SW480 (cell line): ENCODE measurements at places on chromosomes 6 and 20.

GRCh38 chr20:63238514-63239125 lies 2.9 kb downstream of the BIRC7 start:
- no peak for DNase-seq

GRCh38 chr20:63561624-63562396 lies 7.9 kb downstream of the FNDC11 start:
- no peak for DNase-seq

DNA sequence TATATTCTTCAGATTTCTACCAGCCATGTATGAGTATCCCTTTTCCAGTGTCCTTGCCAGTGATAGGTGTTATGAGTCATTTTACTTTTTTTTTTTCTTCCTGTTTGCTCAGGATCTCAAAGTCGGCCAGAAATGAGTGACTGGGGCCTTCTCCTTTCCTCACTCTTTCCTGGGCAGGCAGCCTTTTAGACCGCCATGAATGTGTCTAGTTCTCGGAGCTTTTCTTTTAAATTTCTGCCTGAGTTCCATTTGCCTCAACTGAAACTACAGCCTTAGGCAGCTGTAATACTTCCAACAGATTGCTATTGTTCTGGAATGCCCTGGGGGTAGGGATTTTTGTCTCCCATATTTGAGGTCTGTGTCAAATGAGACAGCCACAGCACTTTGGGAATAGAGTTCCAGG lies 83.7 kb downstream of the STXBP5 start:
- no peak for DNase-seq

DNA sequence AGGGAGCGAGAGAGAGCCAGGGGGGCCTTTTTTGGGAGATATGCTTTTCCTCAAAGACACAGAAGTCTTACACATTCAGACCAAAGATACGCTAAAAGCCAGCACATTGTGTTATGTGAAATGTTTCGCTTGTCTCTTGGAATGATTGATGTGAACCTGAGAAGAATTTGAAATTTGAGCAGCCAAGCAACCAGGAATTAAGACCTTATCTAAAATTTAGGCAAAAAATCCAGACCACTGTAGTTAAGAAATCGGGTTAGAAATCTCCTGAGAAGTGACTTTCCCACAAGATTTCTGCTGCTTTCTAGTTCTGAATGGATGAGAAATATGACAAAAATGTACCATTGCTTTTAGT lies 223.2 kb upstream of the GMDS start:
- no peak for DNase-seq

DNA sequence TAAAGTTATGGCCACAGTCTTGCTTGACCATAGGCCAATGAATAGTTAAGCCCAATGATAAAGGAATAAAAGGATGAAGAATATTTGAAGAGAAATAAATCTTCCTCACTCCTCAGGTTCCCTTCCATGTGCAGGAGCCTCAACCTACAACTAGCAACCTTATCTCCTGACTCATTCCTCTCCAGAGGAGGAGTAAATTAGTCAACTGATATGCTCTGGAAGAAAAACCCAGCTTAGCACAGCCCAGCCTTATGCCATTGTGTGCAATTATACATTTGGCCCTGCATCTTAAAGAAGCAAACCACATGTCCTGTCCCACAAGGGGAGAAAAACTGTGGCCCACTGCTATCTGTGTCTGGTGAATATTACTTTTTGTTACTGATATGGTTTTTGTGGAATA lies 82.1 kb downstream of the PHIP start:
- no peak for DNase-seq

DNA sequence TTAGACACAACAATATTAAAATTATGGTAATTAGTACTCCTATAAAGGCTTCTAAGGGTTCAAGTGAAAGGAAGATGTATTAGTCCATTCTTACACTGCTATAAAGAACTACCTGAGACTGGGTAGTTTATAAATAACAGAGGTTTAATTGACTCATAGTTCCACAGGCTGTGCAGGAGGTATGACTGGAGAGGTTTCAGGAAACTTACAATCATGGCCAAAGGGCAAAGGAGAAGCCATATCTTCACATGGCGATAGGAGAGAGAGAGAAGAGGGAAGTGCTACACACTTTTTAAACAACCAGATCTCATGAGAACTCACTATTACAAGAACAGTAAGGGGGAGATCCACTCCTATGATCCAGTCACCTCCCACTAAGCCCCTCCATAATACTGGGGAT lies 52.9 kb downstream of the TINAG start:
- no peak for DNase-seq

- DNase-seq, result peak; percentile 0
Observed at GRCh38 chr6:75204959-75205775, 686 bp downstream of the COL12A1 start.

- DNase-seq, result no peak
Observed at GRCh38 chr20:62123450-62124118, 1.3 kb downstream of the LSM14B start.

DNA sequence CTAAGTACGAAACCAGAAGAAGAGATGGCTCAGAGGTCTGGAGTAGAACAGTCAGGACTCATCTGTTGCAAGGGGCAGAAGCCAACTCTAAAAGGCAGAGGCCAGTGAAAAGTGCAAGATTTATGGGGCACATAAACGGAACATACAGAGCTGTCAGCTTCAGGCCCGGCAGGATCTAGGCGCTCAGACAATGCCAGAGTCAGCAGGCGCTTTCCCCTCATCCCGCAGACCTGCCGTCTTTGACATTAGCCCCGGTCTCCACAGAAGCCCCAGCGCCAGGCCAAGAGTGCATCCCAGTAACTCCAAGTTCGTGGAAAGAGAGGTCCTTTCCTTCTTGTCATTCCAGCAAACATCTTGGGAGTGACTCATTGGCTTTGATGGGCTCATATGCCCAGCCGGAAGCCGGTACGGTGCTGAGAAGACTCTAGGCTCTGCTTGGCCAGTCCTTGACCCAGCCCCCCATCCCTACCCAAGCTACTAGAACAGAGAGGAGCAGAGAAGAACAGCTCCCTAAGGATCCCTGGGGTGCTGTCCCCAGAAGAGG lies 260.9 kb downstream of the TAF4 start:
- DNase-seq, result no peak

- no peak for DNase-seq
Observed at GRCh38 chr20:358891-359555, 12.1 kb downstream of the NRSN2 start.

GRCh38 chr6:62371453-62372210 lies 85.6 kb upstream of the KHDRBS2 start:
- DNase-seq, result no peak

DNA sequence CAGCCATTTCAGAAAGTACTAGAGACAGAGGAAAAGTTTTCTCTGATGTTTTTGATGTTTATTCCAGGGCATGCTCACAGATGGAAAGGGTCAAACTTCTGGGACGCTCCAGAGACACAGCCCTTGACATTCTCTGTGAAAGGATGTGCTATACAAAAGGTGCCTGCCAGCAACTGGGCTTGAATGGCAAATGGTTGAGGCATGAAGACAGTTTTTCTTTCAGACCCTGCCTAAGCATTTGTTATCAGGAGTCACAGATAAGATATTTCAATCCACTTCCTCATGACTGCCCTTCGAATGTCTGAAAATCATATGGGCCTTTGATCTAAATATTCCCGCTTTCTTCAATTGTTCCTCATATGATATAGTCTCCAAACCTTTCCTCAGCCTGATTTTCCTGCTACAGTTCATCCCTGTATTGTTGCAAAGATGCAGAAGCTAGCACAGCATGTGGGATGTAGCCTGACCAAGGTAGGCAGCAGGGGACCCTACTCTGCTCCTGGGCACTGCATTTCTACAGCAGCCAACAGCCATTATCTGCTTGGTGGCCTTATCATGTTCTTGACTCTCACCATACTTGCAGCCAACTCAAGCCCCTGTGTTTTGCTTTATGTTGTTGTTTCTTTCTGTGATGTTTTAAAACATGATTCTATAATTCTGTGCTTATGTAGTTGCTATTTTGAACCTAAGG lies 14.6 kb upstream of the TXLNB start:
- DNase-seq, result no peak

- no peak for DNase-seq
Observed at GRCh38 chr6:92469186-92469828, 950.1 kb downstream of the EPHA7 start.

- peak; percentile 9 for DNase-seq
Observed at GRCh38 chr6:6546318-6547109, 42.0 kb upstream of the LY86 start.

DNA sequence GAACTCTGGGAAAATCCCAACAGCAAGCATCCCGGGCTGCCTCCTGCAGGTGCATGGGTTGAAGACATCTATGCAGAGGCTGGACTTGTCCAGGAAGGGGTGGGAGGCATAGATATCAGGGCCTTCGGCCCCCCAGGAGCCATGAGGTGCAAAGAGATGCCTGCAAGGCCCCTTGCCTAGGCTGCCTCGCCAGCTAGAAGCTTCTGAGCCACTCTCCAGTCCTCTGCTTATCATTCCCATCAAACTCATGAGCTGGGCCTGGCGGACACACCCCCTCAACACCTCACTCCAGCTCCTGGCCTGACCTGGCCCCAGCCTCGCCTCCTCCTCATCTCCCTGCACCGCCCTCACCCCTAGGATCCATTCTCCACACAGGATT lies 152.4 kb upstream of the PTPN1 start:
- DNase-seq, result no peak

DNA sequence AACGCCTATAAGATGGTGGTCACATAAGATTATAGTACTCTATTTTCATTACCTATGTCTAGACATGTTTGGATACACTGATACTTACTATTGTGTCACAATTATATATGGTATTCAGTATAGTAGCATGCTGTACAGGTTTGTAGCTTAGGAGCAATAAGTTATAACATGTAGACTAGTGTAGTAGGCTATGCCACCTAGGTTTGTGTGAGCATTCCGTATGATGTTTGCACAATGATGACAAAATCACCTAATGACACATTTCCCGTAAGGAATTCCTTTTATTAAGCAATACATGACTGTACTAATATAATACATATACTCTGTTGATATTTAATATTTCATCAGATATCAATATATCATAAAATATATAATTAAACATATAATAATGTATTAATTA lies 540.7 kb downstream of the BMP2 start:
- no peak for DNase-seq

GRCh38 chr6:24453921-24454320 lies 35.5 kb downstream of the GPLD1 start:
- no peak for DNase-seq

DNA sequence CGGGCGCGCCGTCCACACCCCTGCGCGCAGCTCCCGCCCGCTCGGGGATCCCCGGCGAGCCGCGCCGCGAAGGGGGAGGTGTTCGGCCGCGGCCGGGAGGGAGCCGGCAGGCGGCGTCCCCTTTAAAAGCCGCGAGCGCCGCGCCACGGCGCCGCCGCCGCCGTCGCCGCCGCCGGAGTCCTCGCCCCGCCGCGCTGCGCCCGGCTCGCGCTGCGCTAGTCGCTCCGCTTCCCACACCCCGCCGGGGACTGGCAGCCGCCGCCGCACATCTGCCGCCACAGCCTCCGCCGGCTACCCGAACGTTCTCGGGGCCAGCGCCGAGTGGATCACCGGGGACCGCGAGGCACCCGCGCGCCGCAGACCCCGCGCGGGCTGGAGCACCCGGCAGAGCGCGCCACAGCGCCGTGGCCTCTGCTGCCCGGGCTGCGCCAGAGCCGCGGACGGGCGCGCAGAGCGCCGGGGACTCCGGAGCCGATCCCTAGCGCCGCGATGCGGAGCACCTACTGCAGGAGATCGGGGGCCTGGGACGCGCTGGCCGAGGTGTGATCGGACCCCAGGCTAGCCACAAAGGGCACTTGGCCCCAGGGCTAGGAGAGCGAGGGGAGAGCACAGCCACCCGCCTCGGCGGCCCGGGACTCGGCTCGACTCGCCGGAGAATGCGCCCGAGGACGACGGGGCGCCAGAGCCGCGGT lies at the start of gene BMP2:
TSS of gene BMP2 (plus strand) at position 151 of the 692 bp plus-strand sequence. CDS start 2,441 bp downstream, outside the sequence.
- peak; percentile 55 for DNase-seq

DNA sequence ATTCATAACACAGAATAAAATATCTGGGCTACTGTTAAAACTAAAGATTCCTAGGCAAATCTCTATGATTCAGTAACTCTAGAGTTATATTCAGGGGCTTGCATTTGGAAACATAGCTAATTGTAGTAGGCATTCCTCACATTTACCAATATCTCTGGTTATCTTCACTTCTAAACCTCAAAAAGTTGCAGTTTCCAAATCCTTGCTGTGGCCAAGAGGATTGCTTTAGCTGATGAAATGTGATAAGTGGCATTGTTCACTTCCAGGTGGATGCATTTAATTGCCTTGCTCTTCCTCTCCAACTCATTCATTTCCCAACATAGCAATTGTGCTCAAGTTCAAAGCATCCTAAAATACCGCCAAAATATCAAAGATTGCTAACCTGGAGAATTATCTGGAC lies 246.6 kb downstream of the GRIK2 start:
- peak; percentile 20 for DNase-seq

DNA sequence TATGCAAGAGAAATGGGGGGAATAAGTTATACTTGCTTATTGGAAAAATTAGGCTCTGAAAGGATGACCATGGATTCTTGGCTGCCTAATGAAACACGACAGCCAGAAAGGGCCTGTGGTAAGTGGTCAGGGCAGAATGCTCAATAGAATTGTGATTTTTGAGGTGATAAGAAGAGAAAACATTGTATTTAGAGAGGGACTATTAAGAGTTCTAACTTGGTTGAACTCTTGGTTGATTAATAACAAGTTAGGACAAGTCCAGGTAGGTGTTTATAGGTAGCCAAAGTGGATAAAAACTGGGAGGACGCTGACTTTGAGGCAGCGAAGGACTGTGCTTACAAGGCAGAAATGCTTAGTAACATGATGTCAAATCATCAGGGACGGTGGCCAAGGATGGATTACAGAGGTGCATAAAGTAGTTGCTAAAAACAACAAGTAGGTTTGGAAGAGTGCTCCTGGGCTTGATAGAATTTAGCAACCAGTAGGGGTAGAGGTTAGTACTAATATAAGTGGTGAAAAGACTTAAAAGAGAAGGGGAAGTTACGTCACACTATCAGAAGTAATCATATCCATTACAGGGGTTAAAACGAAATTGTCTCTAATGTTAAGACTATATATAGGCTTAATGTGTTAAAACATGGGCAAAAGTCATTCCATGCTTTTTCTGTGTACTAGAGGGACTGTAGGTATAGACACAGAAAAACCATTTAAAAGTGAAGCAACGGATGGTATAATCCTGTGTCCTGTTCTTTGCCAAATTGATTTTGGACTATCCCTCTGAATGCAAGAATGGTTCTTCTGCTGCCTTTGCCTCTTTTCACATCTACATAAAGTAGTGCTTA lies 98.6 kb downstream of the EYA4 start:
- no peak for DNase-seq

DNA sequence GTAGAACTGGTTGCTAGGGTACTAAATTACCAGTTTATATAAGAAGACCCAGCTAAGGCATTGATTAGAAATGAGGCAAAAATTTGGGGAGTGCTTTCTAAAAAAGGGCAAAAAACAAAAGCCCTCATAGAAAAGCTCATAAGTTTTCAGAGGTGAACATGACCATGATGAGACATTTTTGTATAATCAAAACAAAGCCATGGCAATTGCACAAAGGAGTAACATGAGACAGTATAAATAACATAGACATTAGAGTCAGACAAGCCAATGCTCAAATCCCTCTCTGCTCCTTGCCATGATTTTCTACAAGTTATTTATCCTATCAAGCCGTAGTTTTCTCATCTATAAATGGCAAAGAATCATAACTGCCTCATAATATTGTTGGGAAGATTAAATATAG lies 112.2 kb upstream of the ADTRP start:
- DNase-seq, result no peak

GRCh38 chr6:37845026-37845911 lies 25.7 kb downstream of the ZFAND3 start:
- no peak for DNase-seq

GRCh38 chr6:145020114-145020513 lies 715.2 kb downstream of the EPM2A start:
- DNase-seq, result no peak

GRCh38 chr20:24828992-24829648 lies 119.9 kb upstream of the CST7 start:
- DNase-seq, result no peak
